Stimulated activated CD4-positive, alpha-beta T cell treated with anti-CD3 and anti-CD28 coated beads, Interleukin-15, amount 100 ng/mL, for 24 hours (primary cell): ENCODE measurements at places on chromosomes 7 and 10.

DNA sequence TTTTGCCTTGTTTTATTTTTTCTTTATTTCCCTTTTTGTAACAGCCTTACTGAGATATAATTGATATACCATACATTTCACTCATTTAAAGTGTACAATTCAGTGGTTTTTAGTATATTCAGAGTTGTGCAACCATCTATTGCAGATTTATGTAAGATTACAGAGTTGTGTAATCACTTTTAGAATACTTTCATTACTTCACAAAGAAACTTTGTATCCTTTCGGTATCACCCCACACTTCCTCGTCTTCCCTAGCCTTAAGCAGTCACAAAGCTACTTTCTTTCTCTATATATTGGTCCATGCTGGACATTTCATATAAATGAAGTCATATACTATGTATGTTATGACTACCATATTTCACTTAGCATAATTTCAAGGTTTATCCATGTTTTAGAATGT lies 74.6 kb downstream of the ATRNL1 start:
- DNase-seq, result no peak

DNA sequence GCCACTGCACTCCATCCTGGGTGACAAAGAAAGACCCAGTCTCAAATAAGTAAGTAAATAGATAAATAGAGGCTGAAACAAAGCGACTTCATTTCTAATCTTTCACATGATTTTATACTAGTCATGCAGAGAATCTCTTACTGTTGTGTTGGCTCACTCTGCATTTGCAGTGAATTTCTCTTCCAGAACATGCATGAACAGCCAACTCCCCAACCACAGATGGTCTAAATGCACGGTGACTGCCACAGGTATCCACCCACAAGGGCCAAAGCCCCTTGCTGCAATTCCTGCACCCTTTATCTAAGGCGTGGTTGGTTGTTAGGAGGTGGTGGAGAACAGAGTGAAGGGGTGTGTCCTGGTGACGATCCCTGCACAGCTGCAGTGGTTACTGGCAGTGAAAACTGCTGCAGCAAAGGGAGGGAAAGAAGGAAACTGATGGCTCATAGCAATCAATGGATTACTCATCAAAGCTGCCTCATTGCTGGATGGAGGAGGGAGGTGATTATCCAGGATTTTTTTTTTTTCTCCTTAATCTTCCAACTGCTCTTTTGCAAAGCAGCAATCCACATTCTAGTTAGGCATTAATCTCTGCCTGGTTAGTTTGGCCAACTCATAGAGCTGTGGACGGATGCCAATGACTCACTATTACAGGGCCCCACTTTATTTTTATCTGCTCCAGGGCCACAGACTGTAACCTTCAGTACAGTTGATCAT lies 50.6 kb downstream of the PRTFDC1 start:
- DNase-seq, result peak; percentile 34

- DNase-seq, result peak; percentile 9
Observed at GRCh38 chr10:17073725-17074540, 55.7 kb downstream of the CUBN start.

GRCh38 chr10:96038476-96039387 lies 4.7 kb upstream of the CCNJ start:
- no peak for DNase-seq

DNA sequence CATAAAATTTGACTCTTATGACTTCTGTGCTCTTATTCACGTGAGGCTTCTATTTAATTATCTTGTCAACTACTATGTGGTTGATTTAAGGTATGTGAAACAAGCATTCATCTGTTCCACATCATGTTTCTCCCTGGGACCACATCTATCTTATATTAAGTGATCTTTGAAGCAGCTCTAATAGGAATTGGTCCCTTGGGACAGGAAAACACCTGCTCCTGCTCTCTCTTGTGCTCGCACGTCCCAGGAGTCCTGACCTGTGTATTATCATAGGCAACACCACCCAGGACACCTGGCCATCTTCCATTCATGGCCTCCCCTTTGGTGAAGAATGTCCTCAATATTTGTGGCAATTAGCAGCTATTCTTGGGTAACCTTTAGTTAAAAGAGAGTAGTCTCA lies 269.2 kb downstream of the NRG3 start:
- no peak for DNase-seq

GRCh38 chr7:120550494-120551048 lies 277.6 kb downstream of the KCND2 start:
- DNase-seq, result no peak

DNA sequence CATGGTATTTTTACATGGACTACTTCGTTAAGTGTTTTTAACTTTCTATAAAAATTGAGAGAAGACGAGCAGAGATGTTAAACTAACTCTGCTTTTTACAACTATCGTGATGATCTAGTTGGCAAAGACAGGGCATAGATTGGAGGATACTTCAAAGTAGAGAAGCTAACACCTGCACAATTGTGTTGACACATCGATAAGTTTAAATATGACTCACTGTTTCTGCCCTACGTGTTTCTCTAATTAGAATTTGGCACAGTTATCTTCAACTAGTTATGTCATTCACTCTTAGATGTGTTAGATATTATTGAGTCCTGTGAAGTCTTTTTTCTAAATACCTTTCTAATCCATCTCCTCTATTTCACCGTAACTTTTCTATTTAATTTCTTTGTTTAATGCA lies 68.5 kb upstream of the FERD3L start:
- DNase-seq, result no peak

GRCh38 chr10:66862687-66863258 lies 63.1 kb upstream of the LRRTM3 start:
- no peak for DNase-seq

GRCh38 chr7:129199406-129199805 lies 11.0 kb downstream of the SMO start:
- no peak for DNase-seq

DNA sequence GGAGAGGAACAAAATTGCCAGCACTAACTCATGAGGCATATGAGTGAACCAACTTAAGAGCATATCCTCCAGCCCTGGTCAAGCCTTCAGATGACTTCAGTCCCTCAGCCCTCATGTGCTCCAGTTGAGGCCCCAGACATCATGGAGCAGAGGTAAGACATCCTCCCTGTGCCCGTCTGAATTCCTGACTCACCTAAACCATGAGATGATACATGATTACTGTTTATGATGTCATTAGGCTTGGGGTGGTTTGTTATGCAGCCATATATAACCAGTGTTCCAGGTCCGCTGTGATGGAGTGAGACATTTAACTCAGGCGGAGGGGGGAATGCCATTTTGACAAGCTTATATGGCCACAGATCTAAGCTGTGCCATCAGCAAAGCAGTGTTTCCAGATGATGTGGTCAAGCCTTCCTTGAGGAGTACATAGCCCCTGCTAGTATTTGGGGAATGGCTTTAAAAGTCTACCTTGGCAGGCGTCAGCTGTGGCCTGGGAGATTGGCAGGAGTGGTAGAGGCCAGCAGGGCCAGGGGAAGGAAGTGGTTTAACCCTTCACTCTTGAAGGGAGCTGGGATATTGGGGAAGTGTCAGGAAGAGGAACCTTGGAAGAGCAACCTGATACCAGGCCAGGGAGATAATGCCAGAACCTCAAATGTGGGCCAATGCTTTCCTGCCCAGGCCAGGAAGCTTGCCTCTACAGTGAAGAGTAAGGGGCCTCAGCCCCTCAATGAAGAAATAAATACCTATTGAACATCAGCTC lies 343.0 kb upstream of the PODXL start:
- no peak for DNase-seq

- DNase-seq, result no peak
Observed at GRCh38 chr7:14023838-14024237, 34.4 kb upstream of the ETV1 start.

GRCh38 chr10:14534152-14534551 lies 203.4 kb upstream of the FRMD4A start:
- no peak for DNase-seq

DNA sequence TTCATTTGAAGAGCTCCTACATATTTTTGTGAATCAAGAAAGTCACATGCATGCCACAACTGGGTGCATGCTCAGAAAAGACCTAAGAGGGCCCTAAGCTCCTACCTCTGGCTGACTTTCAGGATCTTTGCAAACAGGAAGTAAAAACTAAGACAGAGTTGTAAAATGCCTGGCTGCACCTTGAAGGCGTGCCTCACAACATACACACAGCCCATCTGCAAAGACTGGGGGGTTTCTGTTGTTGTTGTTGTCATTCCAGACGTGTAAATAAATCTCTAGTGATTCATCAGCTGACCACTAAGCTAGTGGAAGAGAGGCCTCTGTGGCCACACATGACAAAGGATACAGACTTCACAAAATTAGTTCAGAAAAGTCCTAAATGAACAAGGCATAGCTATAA lies 31.8 kb downstream of the SMURF1 start:
- DNase-seq, result no peak

DNA sequence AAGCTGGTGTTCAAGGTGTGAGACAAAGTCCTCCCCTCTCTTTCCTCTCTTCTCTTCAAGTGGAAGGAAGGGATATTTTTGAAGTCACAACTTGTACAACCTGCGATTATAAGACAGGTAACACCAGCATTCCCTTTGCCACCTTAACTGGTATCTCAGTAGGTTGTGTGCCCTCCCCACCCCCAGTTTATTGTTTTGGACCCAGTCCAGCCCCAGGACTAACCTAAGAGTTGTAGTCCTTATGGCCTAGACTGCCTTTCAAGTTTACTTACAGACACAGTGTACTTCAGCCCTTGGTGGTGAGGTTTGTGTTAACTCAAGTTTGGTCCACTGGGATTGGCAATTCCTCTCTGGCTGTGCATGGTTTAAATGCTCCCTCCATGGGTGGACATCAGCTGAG lies 26.8 kb upstream of the CYP2C8 start:
- no peak for DNase-seq

GRCh38 chr7:122901250-122901649 lies 15.0 kb upstream of the CADPS2 start:
- no peak for DNase-seq

- no peak for DNase-seq
Observed at GRCh38 chr10:5423771-5424170, 11.4 kb downstream of the NET1 start.

DNA sequence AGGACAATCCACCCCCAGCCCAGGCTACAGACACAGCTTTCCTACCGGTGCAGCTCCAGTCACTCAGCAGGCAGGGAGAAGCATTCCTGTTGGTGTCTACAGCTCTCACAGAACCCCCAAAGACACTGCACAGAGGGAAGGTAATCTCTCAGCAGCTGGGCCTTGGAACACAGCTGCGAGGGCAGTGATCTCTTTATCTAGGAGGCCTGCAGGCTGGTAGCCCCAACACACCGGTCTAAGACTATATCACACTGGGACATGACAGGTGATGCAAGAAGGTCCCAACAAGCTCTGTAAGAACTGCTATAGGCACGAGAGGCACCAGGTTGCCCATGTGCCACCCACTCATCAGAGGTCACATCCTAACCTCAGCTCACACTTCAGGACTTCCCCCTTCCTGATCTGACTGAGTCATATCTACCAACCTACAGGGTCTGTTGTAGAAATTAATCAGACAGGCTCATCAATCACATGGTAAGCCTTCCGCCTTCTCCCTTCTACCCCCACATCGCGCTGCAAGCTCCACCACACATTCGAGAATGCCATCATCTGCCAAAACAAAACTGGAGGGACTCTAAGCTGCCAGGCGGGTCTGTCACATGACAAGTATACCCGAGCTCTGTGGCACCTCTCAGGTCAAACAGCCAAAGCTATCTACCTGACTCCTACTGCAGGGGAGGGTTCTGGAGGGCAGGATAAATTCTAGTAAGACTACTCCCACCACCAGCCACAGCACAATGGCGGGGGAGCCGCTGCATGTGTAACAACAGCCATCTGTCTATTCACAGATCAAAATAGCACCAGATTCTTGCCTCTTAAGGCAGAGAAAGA lies 26.1 kb downstream of the FAM53B start:
- peak; percentile 80 for DNase-seq

- no peak for DNase-seq
Observed at GRCh38 chr7:48251766-48252165, 80.5 kb downstream of the ABCA13 start.

DNA sequence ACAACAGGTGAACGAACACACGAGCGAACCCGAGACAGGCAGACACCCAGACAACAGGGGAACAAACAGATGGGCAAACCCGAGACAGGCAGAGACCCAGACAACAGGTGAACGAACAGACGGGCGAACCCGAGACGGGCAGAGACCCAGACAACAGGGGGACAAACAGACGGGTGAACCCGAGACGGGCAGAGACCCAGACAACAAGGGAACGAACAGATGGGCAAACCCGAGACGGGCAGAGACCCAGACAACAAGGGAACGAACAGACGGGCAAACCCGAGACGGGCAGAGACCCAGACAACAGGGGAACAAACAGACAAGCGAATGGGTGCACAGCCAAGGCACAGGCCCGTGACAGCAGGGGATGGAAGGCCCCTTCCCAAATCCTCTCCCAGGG lies 264.7 kb downstream of the ELFN1 start:
- no peak for DNase-seq

GRCh38 chr7:114973147-114973546 lies 51.3 kb downstream of the MDFIC start:
- DNase-seq, result no peak

- DNase-seq, result no peak
Observed at GRCh38 chr7:7642081-7642480, 1.5 kb downstream of the UMAD1 start.

GRCh38 chr7:66198956-66199355 lies 6.2 kb upstream of the TPST1 start:
- DNase-seq, result no peak

DNA sequence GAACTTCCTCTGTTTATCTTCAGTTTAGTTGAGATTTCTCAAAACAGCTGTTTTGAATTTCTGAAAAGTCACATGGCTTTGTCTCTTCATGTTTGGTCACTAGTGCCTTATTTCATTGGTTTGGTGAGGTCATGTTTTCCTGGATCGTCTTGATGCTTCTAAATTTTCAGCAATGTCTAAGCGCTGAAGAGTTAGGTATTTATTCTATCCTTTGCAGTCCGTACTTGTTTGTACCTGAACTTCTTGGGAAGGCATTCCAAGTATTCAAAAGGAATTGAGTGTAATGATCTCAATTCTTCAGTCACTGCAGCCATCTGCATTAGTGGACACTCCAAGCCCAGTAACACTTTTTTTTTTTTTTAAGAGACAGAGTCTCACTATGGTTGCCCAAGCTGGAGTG lies 67.7 kb downstream of the HERC4 start:
- no peak for DNase-seq
